ENCODE measurements at places on chromosomes 11 and 22. TPM values are rescaled to one million over a fixed set of nuclear protein-coding genes. Genes with fewer than 3 reads are reported as not detected.

NXPE1 gene
- total RNA-seq, result not detected

AIFM3 gene
- 0.30 TPM for total RNA-seq

MS4A4A gene
- 32.0 TPM for total RNA-seq

LRRC74B gene
- total RNA-seq, result not detected

OR51I1 gene
- total RNA-seq, result 0.38 TPM

THAP12 gene
- total RNA-seq, result 13.5 TPM

MS4A3 gene
- total RNA-seq, result not detected

OR8H3 gene
- total RNA-seq, result not detected

PARVA gene
- total RNA-seq, result 12.2 TPM

SCGB1C1 gene
- total RNA-seq, result not detected

KRTAP5-8 gene
- total RNA-seq, result not detected

OR51B5 gene
- not detected for total RNA-seq

GUCY1A2 gene
- total RNA-seq, result 0.61 TPM

GGT5 gene
- 2.6 TPM for total RNA-seq

GGTLC3 gene
- not detected for total RNA-seq

SOX10 gene
- total RNA-seq, result 1.5 TPM

DBX1 gene
- total RNA-seq, result not detected

GAL3ST3 gene
- total RNA-seq, result not detected

AGBL2 gene
- 0.76 TPM for total RNA-seq

MEI1 gene
- 1.3 TPM for total RNA-seq

OR5P2 gene
- not detected for total RNA-seq

ASRGL1 gene
- total RNA-seq, result 7.6 TPM

KCNJ5 gene
- 0.47 TPM for total RNA-seq

YAP1 gene
- 97.0 TPM for total RNA-seq

CRYBB2 gene
- not detected for total RNA-seq

FXYD6 gene
- 27.7 TPM for total RNA-seq

VSIG10L2 gene
- total RNA-seq, result not detected

PRDM11 gene
- 4.1 TPM for total RNA-seq

APLNR gene
- total RNA-seq, result 0.26 TPM

PGA3 gene
- not detected for total RNA-seq

KRTAP5-7 gene
- total RNA-seq, result 0.38 TPM

CASP5 gene
- total RNA-seq, result not detected

GP1BB gene
- 9.7 TPM for total RNA-seq

TRIM51 gene
- total RNA-seq, result not detected

OLFML1 gene
- total RNA-seq, result 0.35 TPM

DPAGT1 gene
- 25.9 TPM for total RNA-seq

MIAT gene
- total RNA-seq, result 0.50 TPM

OR52N4 gene
- not detected for total RNA-seq

FAM111B gene
- 4.2 TPM for total RNA-seq

RIC3 gene
- 10.0 TPM for total RNA-seq

VWCE gene
- total RNA-seq, result 0.09 TPM

Data from esophagus squamous epithelium (tissue), 5 donors.